HepG2 (cell line): ENCODE measurements at places on chromosomes 6 and 20.

DNA sequence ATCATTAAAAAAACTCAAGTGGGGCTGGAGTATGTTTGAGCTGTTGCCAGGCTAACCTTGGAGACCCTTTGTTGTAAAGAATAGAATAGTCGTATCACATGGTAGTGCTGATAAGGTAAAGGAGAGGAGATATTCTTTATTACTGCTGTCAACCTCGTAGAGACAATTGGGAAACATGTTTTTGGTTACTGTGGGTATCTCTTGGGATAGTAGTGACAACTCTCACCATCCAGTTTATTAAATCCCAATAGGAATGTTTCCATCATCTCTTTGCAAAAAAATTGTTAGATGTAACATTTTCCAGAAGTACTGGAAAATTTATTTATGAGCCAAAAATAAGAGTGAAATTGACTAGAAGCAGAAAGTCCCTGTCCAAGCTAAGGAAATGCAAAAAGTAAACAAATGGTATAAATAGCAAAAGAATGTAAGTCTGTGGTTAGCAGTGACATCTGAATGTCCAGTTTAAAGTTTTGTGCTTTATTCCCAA, 829.3 kb upstream of the CITED2 start:
- H3K4me1 ChIP-seq: no peaks in the 10 kb centered on the region
- no peaks in the 10 kb centered on the region for H3K36me3 ChIP-seq
- H3K27ac ChIP-seq: no peak overlapping the region
- DNase-seq: no peak
- no peak overlapping the region for H3K4me3 ChIP-seq

- H3K4me1 ChIP-seq: no peaks in the 10 kb centered on the region
- H3K27ac ChIP-seq: no peak overlapping the region
- H3K36me3 ChIP-seq: no peaks in the 10 kb centered on the region
- H3K4me3 ChIP-seq: no peak overlapping the region
- no peaks in the 10 kb centered on the region for H3K27me3 ChIP-seq
Observed at GRCh38 chr6:145076115-145076841, 659.0 kb downstream of the EPM2A start.

GRCh38 chr6:13427316-13427715, 60.1 kb downstream of the GFOD1 start:
- H3K27me3 ChIP-seq: no peaks in the 10 kb centered on the region
- H3K4me3 ChIP-seq: no peak overlapping the region
- no peaks in the 10 kb centered on the region for H3K36me3 ChIP-seq
- H3K4me1 ChIP-seq: peaks cover 21% of the 10 kb centered on the region
- no peak overlapping the region for H3K27ac ChIP-seq

- DNase-seq: no peak
- H3K36me3 ChIP-seq: no peaks in the 10 kb centered on the region
- H3K4me3 ChIP-seq: no peak overlapping the region
- no peaks in the 10 kb centered on the region for H3K27me3 ChIP-seq
- no peaks in the 10 kb centered on the region for H3K4me1 ChIP-seq
Observed at GRCh38 chr6:83891586-83891985, 32.1 kb downstream of the CYB5R4 start.

DNA sequence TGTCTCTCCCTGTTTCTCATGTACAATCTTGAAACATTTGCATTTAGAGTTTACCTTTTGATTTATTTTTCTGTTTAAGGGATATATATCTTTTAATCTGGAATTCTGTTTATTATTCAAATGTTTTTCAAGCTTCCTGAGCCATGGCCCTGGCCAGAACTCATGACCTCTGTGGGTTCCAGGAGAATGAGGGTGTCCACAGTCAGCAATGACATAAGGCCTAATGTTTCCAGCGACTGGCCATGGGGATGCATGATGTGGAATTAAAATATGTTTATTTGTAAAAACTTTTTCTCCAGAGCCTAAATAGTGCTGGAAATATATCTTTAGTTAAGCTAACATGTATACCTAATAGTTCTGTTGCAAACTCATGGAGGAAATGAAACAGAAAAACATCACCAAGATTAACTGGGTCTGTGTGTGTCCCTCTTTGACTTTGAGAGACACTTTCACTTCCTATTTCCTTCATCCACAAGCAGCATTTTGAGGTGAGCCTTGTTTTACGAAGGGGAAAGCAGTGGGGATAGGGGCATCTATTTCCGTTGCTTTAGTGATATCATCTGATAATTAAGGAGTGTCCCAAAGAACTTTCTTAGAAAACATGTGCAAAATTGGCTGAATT, 87.6 kb downstream of the SMOC2 start:
- peaks cover 73% of the 10 kb centered on the region for H3K27me3 ChIP-seq
- no peaks in the 10 kb centered on the region for H3K36me3 ChIP-seq
- no peak overlapping the region for H3K4me3 ChIP-seq
- no peak overlapping the region for H3K27ac ChIP-seq

DNA sequence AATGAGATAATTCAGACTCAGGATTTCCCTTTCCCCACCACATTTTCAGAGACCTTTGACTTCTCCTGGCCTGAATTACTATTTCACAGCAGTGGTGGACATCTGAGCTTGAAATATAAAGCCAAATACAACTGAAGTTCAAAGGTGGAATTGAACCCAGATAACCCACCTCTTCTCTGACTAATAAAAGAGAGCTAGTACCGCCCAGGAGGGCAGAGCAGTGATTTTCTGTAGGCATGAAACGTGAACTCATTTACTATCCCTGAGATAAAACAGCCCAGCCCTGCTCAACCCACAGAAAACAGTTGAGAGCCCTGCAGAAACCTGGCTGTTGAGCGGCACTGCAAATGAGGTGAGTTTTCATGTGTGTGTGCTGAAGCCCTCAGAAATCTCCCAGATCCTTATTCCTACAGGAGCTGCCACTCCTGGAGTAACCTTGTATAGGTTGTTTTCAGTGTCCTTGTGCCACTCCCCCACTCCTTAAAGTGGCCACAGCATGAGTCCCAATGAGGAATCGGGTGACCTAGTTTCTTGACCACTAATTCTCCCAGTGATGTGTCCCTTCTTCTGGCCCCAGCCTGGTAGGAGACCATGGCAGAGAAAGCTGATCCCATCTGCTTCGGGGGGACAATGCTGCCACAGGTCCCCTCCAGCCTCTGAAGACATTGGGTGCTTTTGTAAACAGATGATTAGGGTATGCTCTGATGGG, 99.2 kb downstream of the NOL4L start:
- peak; percentile 63 for DNase-seq
- H3K4me1 ChIP-seq: peaks cover 34% of the 10 kb centered on the region
- H3K27me3 ChIP-seq: no peaks in the 10 kb centered on the region
- peak overlapping the region; percentile 76 for H3K27ac ChIP-seq
- H3K4me3 ChIP-seq: no peak overlapping the region
